ENCODE measurements at places on chromosomes 1 and 21.

GRCh38 chr1:31054958-31055481 is 10.5 kb downstream of the PUM1 start:
- DNase-seq, result no peak

DNA sequence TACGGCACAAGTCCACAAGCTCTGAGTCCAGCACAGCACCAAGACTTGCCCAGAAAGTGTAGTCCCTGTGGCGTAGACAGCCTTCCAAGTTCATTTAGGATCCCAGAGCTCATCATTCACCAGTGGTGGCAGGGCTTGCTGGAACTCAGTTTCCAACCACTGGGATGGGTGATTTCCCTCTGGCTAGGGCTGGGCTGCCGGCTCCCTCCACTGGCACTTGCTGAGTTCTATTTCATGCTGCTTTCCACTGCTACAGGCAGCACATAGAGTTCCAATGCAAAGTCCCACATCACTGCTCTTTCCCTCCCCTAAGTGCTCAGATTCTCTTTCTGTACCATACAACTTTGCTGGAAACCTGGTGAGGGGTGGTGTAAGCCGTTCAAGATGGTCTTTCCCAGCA is 510.3 kb upstream of the TMPRSS15 start:
- no peak for DNase-seq

- no peak for DNase-seq
Measured at GRCh38 chr1:167501515-167502191, 16.7 kb downstream of the CD247 start.

GRCh38 chr1:186618401-186619170 is 61.6 kb downstream of the PTGS2 start:
- no peak for DNase-seq

- DNase-seq, result no peak
Measured at GRCh38 chr1:197928849-197929336, 11.7 kb downstream of the LHX9 start.

GRCh38 chr21:45899317-45900033 is 82.1 kb upstream of the COL6A1 start:
- DNase-seq, result no peak

DNA sequence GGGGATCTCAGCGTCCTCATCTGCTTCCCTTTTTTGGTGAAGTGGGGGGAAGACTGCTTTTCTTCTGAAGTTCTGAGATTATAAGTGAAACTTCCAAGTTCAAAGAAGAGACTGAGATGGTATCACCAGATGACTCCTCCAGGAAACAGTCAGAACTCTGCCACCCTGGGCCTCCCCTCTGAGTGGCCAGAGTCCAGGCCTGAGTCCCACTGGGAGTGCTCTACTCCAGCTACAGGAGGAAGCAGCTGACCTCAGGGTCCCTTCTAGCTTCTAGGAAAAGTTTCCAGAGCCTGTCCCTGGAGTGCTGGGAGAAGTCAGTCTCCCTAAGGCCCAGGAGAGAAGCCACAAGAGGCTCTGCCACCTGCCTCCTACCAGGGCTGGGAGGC is 104.7 kb downstream of the CASZ1 start:
- DNase-seq, result no peak

DNA sequence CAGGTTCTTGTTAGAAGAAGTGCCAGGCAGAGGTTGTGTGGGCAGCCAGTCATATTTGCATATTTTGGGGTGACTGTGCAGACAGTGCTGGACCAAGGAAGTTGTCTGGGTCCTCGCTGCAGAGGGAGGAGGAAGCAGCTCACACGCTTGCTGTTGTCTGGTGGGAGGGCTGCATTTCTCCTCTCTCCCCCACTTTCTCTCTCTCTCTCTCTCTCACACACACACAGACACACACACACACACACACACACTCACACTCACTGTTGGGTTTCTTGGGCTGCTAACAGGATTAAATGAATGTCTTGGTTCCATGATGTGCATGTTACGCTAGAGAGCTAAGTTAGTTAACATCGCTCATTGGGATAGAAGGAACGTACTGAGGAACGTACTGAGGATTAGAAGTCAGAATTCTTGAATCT is 72.9 kb downstream of the AGPAT3 start:
- no peak for DNase-seq

DNA sequence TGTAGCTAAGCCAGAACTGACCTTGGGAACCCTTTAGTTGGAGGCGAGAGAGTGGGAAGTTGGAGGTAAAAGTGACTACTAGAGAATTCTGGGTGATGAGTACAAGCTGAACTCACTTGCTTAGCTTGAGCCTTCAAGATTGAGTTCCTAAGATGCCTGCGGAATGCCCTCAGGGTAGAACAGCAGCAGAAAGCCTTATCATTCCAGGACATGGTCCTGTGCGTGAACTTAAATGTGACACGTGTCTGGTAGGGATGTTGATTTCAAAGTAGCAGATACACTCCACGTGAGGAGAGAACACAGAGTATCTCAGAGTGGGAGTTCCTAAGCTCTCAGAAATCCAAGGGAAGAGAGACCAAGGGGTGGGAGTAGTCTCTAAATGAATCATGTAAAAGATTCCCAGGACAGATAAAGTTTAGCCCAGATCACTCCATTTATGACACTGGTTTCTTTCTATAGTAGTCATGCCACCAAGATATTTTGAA is 60.1 kb downstream of the KCNK1 start:
- DNase-seq, result no peak

GRCh38 chr1:21564521-21565095 is 55.4 kb downstream of the ALPL start:
- DNase-seq, result no peak

DNA sequence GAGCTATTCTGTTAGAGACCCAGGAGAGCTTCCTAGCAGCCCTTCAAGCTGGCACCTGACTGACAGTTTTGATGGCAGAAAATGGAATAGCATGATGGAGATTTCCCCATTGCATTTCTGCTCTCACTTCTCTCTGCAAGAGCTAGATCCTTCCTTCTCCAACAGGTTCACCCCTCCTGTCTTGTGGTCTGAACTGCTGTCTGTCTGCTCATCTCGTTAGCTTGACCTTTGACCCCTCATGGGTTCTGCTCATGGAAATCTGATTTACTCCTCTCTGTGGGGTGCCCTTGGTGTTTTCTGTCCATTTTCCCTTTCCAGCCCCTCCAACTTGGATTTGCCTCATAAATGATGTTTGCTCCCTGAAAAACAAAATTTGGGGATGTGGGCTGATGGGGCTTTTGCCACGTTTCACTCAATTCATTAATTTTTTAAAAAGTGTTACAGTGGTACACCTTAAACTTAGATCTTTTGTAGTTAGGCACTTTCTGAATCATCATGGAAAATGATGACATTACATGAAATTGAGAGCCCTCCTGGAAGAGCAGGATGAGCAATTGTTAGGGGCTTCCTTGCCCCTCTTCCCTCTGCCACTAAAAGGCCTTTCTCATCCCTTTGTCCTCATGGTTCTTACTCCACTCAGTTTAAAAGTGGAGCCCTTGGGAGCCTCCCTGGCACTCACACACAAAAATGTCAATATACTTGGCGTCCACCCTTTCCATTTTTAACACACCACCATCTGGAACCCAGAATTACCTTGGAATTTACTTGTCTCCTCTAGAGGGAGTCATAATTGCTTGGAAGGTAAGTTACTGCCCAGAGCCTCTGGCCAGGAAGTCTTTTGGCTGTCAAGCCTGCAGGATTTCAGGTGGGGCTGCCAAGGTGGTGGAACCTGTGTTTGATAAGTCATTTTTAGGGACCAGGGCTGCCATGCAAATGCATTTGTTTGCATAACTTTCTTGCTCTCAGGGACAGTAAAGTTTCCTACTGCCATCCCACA is 31.9 kb upstream of the IL19 start:
- DNase-seq, result peak; percentile 17

GRCh38 chr1:54581621-54582035 is 33.6 kb downstream of the ACOT11 start:
- no peak for DNase-seq

DNA sequence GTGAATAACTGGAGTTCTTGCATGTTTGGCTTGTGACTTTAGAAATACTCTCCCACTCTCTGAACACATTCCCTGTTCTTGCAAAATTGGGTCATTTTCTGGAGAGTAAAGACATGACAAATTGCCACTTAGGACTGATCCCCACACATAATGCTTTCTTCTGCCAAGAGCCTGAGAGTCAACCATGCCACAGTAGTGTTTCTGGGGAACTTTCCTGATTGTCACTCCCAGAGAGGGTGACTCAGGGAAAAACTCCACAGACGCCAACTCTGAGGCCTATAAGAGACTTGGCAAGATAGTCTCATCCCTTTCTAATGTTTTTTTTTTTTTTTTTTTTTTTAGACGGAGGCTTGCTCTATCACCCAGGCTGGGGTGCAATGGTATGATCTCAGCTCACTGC is 157.8 kb downstream of the ATG4C start:
- no peak for DNase-seq

DNA sequence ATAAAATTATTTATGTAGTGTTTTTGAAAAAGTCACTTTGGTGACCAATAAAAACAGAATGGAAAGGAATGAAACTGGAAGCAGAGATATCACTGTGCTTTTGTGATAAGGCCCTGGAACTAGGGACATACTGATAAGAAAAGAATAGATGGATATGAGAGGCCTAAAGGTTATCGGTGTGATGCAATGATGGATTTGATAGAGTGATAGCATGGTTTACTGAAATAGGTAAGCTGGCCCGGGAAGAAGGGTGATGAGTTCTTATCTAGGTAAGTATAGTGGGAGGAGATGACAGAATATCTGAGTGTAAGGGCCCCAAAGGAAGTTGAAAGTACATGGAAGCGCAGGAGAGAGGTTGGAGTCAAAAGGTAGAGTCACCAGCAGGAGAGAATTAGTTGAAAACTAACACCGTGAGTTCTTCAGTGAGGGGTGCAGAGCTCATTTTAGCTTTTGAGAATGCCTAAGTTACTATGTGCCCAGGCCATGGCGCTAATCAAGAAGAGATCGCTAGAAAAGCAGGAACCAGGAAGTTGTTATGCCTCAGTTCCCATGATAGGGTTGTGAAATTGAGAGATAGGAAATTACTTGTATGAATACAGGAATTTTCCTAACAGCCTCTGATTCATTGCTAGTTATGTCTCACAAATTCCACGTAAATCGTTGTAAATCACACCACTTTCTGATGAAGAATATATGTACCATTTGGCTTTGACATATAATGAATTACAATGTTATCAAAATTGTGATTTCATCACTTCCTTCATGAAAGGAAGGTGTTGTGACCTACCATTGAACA is 115.3 kb downstream of the PLA2G4A start:
- DNase-seq, result no peak

- no peak for DNase-seq
Measured at GRCh38 chr1:78280626-78281025, 210.1 kb upstream of the PTGFR start.

- DNase-seq, result no peak
Measured at GRCh38 chr21:33931799-33932390, 16.3 kb upstream of the ATP5PO start.

DNA sequence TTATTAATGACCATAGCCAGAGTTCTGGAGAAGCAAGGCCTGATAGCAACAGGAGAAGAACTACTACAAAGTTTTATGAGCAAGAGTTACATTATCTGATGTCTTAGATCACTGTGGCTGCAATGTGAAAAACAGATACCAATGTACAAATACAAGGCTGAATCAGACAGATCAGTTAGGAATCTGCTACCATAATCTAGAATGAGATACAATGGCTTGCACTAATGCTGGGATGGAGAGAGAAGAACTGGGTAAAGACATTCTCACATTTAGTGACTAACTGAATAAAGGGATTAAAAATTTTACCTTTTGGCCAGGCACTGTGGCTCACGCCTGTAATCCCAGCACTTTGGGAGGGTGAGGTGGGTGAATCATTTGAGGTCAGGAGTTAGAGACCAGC is 41.3 kb downstream of the ARID4B start:
- no peak for DNase-seq

GRCh38 chr1:202852163-202852904 is 36.6 kb downstream of the RABIF start:
- no peak for DNase-seq

GRCh38 chr1:159917533-159918351 is 7.6 kb downstream of the TAGLN2 start:
- DNase-seq, result no peak

- DNase-seq, result no peak
Measured at GRCh38 chr1:110200666-110201065, 9.4 kb upstream of the KCNC4 start.

DNA sequence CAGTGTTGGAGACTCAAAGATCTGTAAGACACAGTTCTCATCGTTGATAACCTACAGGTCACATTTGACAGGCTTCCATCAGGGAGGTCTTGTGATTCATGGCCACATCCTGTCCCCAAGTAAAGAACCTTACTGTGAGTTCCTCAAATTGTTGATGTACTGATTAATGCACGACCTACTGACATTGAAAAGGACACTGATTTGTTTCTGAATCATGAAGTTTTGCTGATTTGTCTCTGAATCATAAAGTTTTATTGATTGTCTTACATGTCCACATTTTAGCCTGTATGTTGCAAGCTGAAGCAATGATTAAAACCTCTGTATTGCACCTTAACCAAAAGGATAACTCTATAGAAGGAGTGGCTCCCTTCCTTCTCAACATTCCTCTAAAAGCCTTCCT is 476.3 kb upstream of the RUNX1 start:
- no peak for DNase-seq

- DNase-seq, result no peak
Measured at GRCh38 chr1:7070389-7071029, 285.3 kb downstream of the CAMTA1 start.

- no peak for DNase-seq
Measured at GRCh38 chr1:110207831-110208230, 2.3 kb upstream of the KCNC4 start.

- no peak for DNase-seq
Measured at GRCh38 chr1:8992936-8993687, 33.1 kb downstream of the SLC2A7 start.

GRCh38 chr1:211910913-211911485 is 80.4 kb upstream of the LPGAT1 start:
- no peak for DNase-seq

GRCh38 chr1:76510672-76511557 is 356.4 kb upstream of the ST6GALNAC5 start:
- DNase-seq, result peak; percentile 11

DNA sequence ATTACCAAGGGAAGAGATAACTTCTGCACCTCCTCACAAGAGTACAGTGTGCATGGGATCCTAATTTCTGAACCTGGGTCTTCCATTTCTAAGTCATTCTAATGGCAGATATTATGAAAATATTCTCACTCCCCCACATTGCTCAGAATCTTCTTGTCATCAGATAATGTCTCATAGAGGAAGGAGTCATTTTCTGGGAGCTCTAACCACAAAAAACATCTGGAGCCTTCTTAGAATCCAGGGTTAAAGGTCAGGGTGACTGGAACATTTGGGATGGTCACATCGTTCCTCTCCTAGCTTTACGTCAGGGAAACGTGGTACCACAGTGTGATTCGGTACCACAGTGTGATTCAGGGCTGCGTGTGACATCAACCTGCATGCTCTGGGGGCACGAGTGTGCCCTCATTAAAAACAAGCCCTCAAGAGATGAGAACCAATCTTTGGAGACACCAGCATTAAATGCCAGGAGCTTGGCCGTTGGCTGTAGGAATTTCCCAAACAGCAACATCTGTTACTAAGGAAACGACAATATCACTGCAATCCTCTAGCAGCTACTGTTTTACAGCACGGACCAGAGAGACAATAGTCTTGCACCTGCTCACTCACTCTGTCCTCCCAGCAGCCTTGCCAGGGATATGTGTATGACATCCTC is 179.1 kb downstream of the PSMG1 start:
- no peak for DNase-seq

- DNase-seq, result no peak
Measured at GRCh38 chr1:241136389-241136788, 220.6 kb downstream of the RGS7 start.

GRCh38 chr1:32618673-32619221 is 31.6 kb downstream of the ZBTB8OS start:
- DNase-seq, result no peak

- DNase-seq, result no peak
Measured at GRCh38 chr1:14310476-14310875, 288.0 kb upstream of the KAZN start.

All from NCI-H524 treated with DMSO at 0.1 percent for 48 hours (cell line).